ENCODE measurements at places on chromosomes 7 and 10. TPM values are rescaled to one million over a fixed set of nuclear protein-coding genes. Genes with fewer than 3 reads are reported as not detected.

The FLNC gene
- 0.93 TPM for total RNA-seq

The BPGM gene
- total RNA-seq = 20.3 TPM

The SEMA3D gene
- not detected for total RNA-seq

The LIPK gene
- total RNA-seq = not detected

The ANK3 gene
- 65.5 TPM for total RNA-seq

DNA sequence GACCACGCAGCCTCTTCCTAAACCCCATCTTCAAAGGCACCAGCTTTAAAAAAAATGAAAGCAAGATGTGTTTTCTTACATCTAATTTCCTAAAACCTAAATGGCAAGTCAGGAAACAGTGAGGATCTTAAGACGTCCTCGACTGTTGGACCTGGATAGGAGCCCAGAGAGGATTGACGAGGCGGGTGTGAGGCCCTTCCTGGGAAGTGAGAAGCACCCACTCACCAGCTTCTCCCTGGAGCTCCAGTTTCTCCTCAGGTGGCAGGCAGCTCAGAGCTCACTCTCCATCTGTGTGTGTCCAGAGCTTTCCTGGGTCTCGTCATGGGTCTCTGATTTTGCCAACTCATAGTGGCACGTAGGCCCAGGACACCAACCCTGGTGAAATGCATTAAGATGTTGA is 614.0 kb upstream of the AUTS2 start:
- no peaks in the 10 kb centered on the region for H3K27me3 ChIP-seq
- DNase-seq = no peak
- H3K4me3 ChIP-seq = no peak overlapping the region
- no peaks in the 10 kb centered on the region for H3K4me1 ChIP-seq
- no peaks in the 10 kb centered on the region for H3K36me3 ChIP-seq

GRCh38 chr7:124649397-124650014 is 116.1 kb downstream of the GPR37 start:
- H3K4me1 ChIP-seq = no peaks in the 10 kb centered on the region
- no peaks in the 10 kb centered on the region for H3K36me3 ChIP-seq
- no peak overlapping the region for H3K4me3 ChIP-seq
- DNase-seq = no peak
- H3K27me3 ChIP-seq = no peaks in the 10 kb centered on the region

- no peaks in the 10 kb centered on the region for H3K27me3 ChIP-seq
- DNase-seq = no peak
- no peaks in the 10 kb centered on the region for H3K36me3 ChIP-seq
- no peaks in the 10 kb centered on the region for H3K4me1 ChIP-seq
- H3K27ac ChIP-seq = no peak overlapping the region
- no peak overlapping the region for H3K4me3 ChIP-seq
These were observed 57.1 kb upstream of the DYNC1I1 start for GRCh38 chr7:95715274-95715673.

DNA sequence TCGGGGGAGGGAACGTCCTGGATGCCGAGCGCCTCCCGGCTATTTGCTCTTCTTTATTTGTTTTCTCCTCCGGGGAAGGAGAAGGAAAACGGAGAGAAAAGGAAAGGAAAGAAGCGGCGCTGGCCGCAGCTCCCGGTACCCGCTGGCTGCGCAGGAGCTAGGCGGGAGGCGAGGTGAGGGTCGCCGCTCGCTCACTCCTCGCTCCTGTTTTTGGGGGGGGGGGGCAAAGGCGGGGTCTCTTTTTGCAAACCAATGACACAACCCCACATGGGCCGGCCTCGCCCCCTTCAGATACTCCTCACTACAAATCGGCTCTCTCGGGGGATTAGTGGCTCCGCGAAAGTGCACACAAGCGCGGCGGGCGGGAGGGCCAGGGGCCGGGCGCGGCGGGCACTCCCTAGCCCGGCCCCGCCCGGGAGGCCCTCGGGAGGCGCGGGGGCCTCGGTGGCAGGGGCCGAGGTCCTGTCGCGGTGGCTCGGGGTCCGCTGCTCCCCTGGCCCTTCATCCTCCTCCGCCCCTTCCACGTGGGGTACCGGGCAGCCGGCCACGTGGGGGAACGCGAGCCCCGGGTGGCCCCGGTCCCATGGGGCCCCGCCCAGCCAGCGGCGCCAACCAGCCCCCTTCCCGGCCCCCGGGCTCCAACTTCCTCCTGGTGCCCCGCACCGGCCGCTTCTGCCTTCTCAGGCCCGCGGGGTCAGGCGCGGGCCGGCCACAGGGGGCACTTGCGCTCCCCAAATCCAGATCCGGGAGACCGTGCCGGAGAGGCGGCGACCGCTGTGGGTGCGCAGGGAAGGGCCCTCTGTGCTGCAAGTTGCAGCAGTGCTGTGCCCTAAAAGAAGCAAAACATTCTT is 718 bp upstream of the CTBP2 start:
- no peak for DNase-seq
- H3K4me3 ChIP-seq = peak overlapping the region; percentile 23
- no peak overlapping the region for H3K27ac ChIP-seq
- H3K36me3 ChIP-seq = no peaks in the 10 kb centered on the region

DNA sequence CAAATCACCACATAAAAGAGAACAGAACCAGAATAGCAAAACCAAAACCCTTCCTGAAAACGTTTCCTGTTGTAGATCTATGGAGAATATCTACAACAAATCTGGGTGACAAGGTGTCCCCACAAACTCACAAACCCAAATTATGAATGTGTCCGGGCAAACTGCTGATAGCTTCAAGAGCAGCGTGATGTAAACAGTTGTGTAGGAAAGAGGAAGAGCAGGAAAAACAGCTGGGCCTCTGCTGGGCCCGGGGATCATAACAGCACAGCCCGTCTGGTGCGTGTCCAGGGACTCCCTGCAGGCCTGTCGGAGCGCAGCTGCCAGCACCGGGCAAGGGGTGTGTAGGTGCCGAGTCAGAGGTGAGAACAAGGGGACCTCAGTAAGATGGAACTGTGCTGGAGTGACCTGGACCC is 53.7 kb downstream of the KCNH2 start:
- DNase-seq = no peak
- peaks cover 12% of the 10 kb centered on the region for H3K4me1 ChIP-seq
- no peak overlapping the region for H3K27ac ChIP-seq
- H3K27me3 ChIP-seq = peaks cover 3% of the 10 kb centered on the region

DNA sequence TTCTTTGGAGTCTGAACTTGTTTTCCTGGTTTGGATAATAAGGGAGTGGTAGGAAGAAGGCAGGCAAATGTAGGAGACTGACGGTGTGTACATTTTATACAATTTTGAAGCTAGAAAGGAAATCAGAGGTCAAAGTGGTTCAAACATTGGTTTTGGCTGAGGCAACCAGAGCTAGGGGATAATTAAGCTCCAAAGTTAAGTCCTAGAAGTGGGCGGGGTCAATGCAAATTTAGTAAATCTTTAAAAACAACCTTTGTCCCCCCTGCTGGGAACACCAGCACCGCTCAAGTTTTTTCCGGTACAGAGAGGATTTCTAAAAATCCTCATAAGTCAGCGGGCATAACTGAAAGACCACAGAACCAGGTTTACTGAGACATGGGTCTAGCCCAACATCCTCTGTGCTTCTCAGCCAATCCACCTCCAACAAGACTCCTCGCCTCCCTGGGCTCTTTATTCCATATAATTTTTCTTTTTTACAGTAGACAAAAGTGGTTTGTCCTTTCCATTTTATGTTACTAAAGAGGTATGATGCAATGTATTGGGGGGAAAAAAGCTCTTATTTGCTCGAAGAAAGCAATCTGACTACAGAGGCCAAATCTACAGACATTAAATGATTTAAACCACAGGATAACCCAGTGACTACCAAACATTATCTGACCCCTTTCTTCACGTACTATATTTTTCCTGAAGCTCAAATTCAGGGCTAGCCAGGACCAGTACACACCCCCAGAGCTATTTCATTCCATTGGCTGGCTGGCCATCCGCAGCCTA is 1.6 kb downstream of the GLUD1 start:
- no peaks in the 10 kb centered on the region for H3K36me3 ChIP-seq
- H3K4me1 ChIP-seq = peaks cover 30% of the 10 kb centered on the region
- DNase-seq = no peak
- H3K4me3 ChIP-seq = peak overlapping the region; percentile 46

- no peaks in the 10 kb centered on the region for H3K36me3 ChIP-seq
- peak overlapping the region; percentile 63 for H3K4me3 ChIP-seq
- no peak for DNase-seq
- peaks cover 24% of the 10 kb centered on the region for H3K4me1 ChIP-seq
- no peaks in the 10 kb centered on the region for H3K27me3 ChIP-seq
These were observed 517 bp downstream of the ITGB1 start for GRCh38 chr10:32957341-32958084.

DNA sequence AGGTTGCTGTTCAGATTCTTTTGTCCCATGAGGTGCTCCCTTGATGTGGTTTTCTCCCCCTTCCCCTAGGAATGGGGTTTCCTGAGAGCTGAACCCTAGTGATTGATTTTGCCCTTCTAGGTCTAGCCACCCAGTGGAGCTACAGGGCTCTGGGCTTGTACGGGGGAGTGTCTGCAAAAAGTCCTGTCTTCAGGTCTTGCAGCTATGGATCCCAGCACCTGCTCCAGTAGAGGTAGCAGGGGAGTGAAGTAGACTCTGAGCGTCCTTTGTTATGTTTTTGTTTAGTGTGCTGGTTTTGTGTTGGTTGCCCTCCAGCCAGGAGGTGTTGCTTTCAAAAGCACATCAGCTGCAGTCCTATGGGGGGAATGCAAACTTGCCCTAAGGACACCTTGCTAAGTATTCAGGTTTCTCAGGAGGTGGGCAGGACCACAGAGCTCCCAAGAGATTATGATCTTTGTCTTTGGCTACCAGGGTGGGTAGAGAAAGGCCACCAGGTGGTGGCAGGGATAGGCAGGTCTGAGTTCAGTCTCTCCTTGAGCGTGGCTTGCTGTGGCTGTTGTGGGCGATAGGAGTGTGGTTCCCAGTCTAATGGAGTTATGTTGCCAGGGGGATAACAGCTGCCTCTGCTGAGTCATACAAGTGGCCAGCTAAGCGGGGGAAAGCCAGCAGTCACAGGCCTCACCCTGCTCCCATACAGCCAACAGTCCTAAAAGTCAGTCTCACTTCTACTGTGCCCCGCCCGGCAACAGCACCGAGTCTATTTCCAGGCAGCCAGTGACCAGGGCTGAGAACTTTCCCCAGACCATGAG is 92.4 kb upstream of the JCAD start:
- H3K27ac ChIP-seq = no peak overlapping the region
- no peak for DNase-seq
- peaks cover 22% of the 10 kb centered on the region for H3K27me3 ChIP-seq
- no peak overlapping the region for H3K4me3 ChIP-seq
- no peaks in the 10 kb centered on the region for H3K36me3 ChIP-seq

DNA sequence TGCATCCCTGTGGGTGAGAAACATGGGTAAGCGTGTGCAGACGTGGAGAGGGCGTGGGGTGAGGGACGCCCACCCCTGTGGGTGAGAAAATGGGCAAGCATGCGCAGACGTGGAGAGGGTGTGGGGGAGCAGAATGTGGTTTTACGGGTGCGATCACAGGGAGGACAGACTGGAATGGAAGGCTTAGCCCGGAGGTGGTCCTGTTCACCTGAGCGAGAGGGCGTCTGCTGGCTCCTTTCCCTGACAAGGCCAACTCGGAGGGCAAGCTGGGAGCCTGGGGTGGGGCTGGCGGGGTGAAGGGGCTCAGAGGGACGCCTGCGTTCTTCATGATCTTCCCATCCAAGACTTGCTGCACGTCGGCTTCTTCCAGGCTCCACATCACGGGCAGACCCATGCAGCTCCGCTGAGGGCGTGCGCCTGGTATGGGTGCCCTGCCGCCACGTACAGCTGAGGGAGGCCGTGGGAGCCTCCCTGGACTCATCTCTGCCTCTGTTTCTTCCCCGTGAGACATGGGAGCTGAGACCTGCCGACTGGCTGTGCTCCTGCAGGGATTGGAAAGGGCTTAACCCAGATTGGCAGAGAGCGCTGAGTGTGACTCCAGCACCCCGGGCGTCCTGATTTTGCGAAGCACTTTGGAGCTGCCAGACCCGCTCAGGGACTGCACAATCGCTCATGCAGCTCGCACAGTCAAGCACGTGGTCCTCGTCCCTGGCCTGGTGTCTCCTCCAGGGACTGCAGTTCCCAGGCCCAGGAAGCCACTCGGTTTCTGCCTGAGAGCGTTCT is 74.3 kb upstream of the SHH start:
- no peak for DNase-seq
- no peaks in the 10 kb centered on the region for H3K4me1 ChIP-seq
- H3K27ac ChIP-seq = no peak overlapping the region
- H3K4me3 ChIP-seq = no peak overlapping the region
- no peaks in the 10 kb centered on the region for H3K36me3 ChIP-seq
- H3K27me3 ChIP-seq = peaks cover 38% of the 10 kb centered on the region

GRCh38 chr10:68202960-68203353 is 29.0 kb downstream of the ATOH7 start:
- no peak overlapping the region for H3K27ac ChIP-seq
- H3K27me3 ChIP-seq = peaks cover 25% of the 10 kb centered on the region
- no peaks in the 10 kb centered on the region for H3K36me3 ChIP-seq
- H3K4me1 ChIP-seq = no peaks in the 10 kb centered on the region
- no peak for DNase-seq
- no peak overlapping the region for H3K4me3 ChIP-seq

DNA sequence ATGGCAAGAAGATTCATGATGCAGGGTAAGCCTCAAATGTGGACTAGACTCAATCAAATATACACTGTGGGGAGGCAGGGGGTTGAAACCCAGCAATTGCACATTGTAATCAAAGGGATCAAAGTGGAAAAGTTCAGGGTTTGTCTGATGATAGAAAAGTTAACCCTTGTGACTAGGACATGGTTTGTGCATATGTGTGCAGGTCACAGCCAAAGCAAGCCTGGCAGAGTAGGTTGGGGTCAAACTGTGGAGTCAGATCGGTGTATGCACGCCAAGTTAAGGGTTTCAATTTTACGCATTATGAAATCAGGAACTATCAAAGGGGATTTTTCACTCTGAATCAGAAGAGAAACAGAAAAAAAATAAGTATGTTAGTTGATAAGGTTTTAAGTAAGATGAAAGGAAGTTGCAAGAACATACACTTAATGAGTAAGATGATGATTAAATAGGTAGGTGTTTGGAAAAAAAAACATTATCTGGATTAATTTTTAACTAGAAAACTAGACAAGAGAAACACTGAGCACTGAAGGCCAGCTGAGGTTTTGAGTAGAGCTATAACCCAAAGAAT is 188.3 kb downstream of the DGKB start:
- H3K36me3 ChIP-seq = no peaks in the 10 kb centered on the region
- DNase-seq = no peak
- no peaks in the 10 kb centered on the region for H3K27me3 ChIP-seq

- H3K27ac ChIP-seq = no peak overlapping the region
- no peak for DNase-seq
- peaks cover 23% of the 10 kb centered on the region for H3K27me3 ChIP-seq
- peaks cover 5% of the 10 kb centered on the region for H3K4me1 ChIP-seq
These were observed 35.3 kb downstream of the CHST3 start for GRCh38 chr10:71999360-72000072.

DNA sequence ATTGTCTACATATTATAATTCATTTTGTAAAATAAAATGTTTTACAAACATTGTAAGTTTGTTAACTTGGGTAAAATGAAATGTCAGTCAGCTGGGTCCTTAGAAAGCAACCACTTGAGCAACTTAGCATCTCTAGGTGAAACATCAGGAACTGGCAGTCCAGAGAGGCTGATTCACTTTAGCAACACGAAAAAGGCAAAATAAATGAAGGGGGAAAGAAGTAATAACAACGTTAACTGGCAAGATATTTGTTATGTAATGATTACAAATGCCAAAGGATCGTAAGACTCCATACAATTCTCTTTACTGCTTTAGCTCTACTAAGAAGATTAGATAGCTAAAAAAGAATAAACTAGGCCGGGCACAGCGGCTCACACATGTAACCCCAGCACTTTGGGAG is 5.0 kb downstream of the PDZD8 start:
- no peak overlapping the region for H3K27ac ChIP-seq
- DNase-seq = no peak
- no peaks in the 10 kb centered on the region for H3K27me3 ChIP-seq
- no peaks in the 10 kb centered on the region for H3K36me3 ChIP-seq
- no peak overlapping the region for H3K4me3 ChIP-seq
- peaks cover 16% of the 10 kb centered on the region for H3K4me1 ChIP-seq
